ENCODE measurements at places on chromosomes 3 and 15.
A peak's percentile ranks its signal among the peaks of the same experiment; 100 is the strongest.

DNA sequence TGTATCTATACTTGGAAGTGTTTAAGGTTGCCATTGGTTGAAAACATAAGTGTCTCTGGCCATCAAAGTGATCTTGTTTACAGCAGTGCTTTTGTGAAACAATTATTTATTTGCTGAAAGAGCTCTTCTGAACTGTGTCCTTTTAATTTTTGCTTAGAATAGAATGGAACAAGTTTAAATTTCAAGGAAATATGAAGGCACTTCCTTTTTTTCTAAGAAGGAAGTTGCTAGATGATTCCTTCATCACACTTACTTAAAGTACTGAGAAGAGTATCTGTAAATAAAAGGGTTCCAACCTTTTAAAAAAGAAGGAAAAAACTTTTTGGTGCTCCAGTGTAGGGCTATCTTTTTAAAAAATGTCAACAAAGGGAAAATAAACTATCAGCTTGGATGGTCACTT is 19.7 kb downstream of the B3GNT5 start:
- DNase-seq: no peak

- no peak for DNase-seq
These were observed 72.1 kb downstream of the NOX5 start for GRCh38 chr15:69086427-69087204.

DNA sequence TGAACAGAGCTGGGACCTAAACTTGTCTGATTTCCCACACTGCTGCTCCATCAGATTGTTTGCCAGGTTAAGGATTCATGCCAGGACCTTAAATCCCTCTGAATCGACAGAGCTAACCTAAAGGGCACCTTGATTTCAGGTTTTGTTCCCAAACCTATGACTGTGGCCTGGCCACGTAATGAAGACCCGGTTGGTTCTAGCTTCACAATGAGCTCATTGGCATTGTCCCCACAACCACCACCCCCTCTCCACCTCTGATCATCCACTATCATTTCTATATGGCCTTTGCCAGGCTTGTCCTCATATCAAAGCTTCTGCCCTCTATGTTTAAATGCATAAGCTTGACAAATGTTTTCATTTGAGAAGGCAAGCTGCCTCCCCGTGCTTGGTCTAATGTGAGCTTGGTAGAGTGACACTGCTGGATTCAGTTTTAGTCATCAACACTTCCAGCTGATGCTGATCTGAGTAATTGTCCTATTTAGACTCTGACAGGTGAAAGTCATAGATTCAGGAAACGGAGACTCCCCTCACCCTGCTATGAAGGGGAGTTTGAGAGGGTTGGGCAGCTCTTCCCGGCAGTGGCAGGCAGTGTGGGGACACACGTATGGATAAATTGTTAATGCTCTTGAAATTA is 407.1 kb upstream of the CFAP20DC start:
- no peak for DNase-seq

DNA sequence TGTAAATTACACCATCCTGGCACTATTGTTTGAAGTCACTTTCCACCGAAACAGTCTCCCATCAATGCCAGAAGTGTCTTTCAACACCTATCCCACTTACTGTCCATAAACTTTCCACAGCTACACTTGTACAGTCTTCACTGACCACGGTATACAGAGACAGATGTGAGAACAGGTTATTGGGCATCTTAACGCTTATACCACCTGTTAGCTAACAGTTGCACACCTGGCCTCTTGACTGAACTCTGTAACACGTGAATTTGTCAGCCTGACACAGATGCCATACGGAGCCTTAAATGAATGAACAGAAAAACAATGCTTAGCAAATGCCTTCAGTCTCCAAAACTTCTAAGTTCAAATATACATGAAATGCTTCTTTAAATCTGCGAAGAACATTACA is 440.5 kb downstream of the SHQ1 start:
- DNase-seq: no peak

DNA sequence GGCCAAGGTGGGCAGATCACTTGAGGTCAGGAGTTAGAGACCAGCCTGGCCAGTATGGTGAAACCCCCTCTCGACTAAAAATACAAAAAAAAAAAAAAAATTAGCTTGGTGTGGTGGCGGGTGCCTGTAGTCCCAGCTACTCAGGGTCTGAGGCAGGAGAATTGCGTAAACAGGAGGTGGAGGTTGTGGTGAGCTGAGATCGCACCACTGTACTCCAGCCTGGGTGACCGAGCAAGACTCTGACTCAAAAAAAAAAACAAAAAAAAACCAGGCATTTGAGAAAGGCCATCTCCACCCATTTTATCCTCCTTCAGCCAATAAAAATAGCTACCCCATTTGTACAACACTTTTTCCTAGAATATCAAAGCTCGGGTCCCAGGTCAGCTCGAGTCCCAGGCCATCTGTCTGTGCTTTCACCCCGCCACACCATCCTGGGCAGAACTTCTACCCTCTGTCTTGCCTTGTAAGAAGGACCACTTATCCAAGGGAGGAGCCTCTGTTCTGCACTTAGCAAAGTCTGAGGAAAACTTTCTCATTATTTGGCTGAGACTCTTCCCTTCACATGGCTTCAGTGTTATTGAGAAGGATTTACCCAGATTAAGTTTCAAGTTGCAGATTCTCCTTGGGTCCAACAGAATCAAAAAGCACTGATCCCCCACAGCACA is 99.1 kb downstream of the MESD start:
- DNase-seq: no peak

DNA sequence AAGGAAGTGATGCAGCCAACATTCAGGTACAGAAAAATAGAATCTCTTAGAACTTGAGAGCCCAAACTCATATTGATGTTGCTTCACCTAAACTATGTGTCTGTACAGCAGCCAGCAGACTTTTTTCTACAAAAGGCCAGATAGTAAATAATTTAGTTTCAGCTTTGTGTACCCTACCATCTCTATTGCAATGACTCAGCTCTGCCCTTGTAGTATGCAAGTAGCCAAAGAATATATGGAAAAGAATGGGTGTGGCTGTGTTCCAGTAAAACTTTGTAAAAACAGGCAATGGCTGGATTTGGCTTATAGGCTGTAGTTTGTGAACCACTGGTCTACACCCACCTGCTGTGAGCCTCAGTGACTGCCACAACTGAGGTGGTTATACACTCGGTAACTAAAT is 392.5 kb upstream of the RARB start:
- DNase-seq: no peak

DNA sequence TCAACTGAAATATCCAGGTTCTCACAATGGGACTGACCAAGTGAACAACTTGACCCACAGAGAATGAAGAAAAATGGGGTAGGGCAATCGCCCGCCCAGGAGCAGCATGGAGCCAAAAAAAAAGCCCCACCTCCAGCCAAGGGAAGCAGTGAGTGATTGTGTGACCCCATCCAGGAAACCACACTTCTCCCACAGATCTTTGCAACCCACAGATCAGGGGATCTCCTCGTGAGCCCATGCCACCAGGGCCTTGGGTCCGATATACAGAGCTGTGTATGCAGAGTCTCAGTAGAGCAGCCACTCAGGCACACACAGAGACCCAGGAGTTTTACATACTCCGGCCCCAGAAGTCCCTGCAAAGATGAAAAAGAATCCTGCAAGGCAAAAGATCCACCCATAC is 35.7 kb downstream of the PYGO1 start:
- DNase-seq: no peak

GRCh38 chr15:63332367-63333124 is 49.1 kb downstream of the CA12 start:
- no peak for DNase-seq

- no peak for DNase-seq
These were observed 242.6 kb upstream of the LRTM1 start for GRCh38 chr3:55170444-55170843.

GRCh38 chr3:123790254-123791072 is 93.7 kb downstream of the MYLK start:
- no peak for DNase-seq

GRCh38 chr15:90295270-90295648 is 29.8 kb downstream of the NGRN start:
- DNase-seq: no peak

DNA sequence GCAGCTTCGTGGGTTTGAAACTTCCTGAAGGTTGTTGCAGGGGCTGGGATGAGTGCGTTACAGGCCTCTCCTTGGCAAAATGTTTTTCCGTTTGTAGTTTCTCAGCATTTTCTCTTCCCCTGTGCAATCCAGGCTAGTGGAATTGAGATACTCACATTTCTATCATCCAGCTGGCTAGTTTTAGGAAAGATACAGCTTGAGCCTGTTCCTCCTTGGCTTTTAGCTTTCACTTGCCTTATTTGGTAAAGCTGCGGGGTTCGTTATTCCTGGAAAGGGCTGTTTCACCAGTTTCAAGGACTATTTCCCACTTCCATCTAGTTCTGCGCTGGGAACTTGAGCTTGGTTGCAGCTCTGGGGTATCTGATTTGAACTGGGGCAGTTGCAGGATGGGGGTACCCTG is 90.3 kb downstream of the ITPR1 start:
- no peak for DNase-seq

DNA sequence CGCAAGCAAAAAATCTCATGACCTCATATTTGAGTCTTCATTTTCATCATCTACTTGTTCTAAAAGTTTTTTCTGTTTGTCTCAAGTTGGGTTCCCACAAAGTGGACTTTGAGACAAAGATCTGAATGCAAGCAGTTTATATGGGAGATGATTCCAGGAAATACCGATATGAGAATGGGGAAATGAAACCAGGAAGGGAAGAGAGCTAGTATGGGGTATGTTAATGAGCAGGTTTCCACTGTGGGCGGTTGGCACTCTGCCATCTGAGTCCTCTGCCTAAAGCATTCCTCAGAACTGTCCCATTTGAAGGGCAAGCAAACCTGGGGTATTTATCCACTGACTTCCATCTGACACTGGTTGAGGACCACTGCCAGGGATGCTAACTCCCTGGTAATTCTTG is 8.8 kb downstream of the ADPRH start:
- no peak for DNase-seq

- no peak for DNase-seq
These were observed 83.1 kb downstream of the CGGBP1 start for GRCh38 chr3:87975716-87976115.

DNA sequence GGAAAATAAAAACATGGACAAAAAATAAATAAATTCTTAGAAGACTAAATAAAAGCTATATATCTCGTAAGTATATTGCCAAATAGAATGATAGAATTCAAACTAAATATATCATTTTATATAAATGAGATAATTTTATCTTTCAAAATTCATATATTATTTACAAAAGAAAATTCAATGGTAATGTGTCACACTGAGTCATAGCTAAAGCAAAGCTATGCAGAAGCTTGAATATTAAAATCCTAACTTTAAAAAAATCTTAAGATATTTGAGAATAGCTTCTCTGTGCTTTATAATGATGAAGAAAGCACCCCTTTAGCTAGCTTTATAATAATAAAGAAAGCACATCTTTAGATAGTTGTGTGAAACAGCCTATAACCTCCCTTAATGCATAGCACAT is 1010.8 kb downstream of the OTOL1 start:
- DNase-seq: no peak

GRCh38 chr3:122403489-122403888 is 12.4 kb downstream of the WDR5B start:
- no peak for DNase-seq

DNA sequence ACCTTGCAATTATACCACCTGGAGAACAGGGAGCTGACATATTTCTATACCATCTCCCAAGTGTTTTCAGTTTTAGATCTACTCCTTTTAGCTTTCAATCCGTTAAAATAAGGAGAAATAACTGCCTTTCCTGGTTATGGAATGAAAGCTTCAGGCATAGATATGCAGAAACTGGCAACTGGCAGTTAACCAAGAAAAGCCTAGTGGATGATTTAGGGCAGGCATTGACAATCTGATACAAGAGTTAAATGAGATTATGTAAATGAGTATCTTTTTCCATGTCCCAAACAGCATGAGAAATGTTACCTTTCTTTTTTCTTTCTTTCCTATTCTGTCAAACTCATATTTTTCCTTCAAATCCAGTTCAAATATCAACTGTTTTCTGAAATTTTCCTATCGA is 689.1 kb upstream of the DPPA4 start:
- DNase-seq: no peak

DNA sequence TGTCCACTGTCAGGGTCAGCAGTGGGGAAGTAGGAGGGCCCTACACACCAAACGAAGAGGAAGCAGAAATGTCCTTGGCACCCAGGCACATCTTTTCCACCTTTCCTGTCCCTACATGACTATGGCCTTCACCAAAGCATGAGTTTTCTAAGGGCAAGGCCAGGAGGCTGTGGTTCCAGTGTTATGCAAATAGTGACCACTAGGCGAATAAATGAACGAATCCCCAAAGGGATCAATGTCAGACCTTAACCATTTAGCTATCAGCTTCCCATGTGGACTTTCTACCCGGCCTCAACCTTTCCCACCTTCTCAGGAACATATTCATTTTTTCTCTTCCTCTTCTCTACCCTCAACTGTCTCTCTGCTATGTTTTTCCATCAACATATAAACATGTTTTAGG is 63.1 kb downstream of the NTRK3 start:
- no peak for DNase-seq

DNA sequence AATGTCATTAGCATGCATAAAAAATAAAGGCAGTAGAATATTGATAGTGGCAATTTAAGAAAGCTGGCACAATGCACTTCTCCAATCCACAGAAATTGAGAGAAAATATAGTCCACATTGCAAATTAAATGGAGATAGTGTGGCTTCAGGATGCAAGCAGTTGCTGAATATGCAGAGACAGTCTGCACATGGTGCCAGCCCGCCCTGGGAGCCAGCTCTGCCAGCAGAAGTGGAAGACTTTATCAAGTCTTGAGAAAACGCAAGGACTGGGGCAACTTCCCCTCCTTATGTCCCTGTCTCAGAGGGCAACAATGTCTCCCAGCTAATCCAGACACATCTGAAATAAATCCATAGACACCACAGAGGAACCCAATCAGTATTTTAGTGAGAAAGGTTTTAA is 57.2 kb downstream of the MB21D2 start:
- no peak for DNase-seq

GRCh38 chr3:70042641-70043040 is 43.1 kb downstream of the SAMMSON start:
- DNase-seq: no peak

- DNase-seq: no peak
These were observed 175.0 kb downstream of the CFAP20DC start for GRCh38 chr3:58874795-58875194.

- no peak for DNase-seq
These were observed 8.0 kb upstream of the PARL start for GRCh38 chr3:183892610-183893214.

GRCh38 chr15:90300988-90301706 is 35.7 kb downstream of the NGRN start:
- peak; percentile 56 for DNase-seq

DNA sequence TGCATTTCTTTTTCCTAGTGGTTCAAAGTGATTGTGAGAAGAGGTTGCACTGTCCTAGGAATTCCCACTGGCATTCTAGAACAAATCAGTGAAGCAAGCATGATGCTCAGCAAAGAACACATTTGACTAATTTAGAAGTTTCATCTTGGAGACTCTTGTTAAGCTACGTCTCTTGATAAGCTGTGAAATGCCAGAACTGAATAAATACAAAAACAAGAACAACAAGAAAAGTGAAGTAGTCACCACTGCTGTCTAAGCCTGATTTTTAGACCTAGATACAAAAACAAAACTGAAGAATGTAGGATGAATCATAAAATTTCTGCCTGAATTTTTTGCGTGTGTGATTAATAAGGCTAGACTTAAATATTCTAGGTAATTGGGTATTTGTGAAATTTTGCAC is 1162.4 kb downstream of the TUSC7 start:
- DNase-seq: no peak

GRCh38 chr3:57810048-57810447 is 53.9 kb downstream of the SLMAP start:
- no peak for DNase-seq

All from activated gamma-delta T cell treated with Interleukin-2 at 50 U/mL for 16 hours (primary cell).